ENCODE measurements at places on chromosomes 3 and 15.
A peak's percentile ranks its signal among the peaks of the same experiment; 100 is the strongest.

- DNase-seq, result no peak
Measured at GRCh38 chr3:191762323-191762960, 301.5 kb downstream of the PYDC2 start.

DNA sequence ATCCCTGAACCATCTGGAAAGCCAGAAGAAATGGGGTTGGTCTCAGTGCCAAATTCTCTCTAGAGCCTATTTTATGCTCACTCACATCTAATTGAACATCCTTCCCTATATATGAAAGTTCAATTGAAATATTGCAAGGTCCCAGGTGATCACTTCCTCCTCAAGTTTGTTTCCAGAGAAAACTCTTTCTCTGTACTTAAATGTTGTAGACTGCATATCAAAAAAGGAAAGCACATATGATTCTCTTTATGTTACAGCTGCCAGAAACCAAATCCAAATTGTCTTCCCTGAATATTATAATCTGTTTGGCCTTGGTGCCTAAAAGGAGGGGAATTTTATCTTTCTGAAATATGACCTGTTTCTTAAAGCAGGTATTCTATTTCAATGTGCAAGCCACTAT lies 93.3 kb downstream of the SHOX2 start:
- DNase-seq, result no peak

- DNase-seq, result no peak
Measured at GRCh38 chr15:65785151-65785550, 6.9 kb downstream of the DENND4A start.

GRCh38 chr3:195182470-195182795 lies 88.5 kb downstream of the XXYLT1 start:
- DNase-seq, result no peak

DNA sequence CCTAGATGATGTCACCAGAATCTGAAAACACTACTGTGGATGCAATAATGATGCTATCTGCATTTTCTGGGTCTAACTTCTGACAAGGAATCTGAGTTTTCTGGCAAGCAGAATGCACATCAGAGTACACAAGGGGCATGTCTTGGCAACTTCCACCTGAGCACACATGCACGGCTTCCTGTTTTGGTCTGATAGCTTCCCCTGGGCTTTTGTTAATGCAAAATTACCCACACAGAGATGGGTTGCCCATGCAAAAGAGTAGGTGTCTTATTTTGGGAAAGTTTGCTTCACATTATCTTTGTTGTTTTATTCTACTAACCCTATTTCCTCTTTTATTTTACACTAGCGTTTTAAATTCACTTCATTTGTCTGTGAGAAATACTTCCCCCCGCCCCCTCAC lies 74.2 kb upstream of the SATB1 start:
- DNase-seq, result no peak

GRCh38 chr15:44670087-44670950 lies 6.9 kb upstream of the SPG11 start:
- no peak for DNase-seq

DNA sequence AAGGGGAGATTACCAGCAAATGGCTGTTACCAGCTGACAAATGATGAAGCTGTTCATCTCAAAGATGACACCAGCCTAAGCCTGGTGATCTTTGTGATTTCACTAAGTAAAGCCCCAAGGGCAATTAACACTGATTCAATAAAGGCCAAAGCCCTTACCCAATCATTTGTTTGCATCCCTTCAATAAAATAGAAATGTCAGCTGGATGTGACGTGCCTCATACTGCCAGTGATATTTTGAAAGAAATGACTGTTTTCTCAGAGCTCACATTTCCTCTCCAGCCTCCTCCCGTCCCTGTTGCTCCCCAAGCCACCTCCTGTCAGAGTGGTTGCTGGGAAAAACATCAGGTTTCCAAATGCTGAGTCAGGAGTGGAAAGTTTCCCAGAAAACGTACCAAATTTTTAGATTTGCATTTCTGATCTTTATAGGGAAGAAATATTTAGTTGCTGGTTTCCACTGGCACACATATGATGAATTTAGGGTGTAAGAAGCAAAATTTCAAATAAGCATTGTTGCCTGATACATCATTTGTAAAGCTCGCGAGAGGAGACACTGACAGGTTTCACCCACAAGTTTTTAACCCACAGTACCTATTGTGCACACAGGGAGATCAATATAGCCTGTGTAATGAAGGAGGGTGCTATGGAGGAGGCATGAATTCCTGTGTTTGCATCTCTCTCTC lies 21.0 kb downstream of the C2CD4A start:
- DNase-seq, result no peak

DNA sequence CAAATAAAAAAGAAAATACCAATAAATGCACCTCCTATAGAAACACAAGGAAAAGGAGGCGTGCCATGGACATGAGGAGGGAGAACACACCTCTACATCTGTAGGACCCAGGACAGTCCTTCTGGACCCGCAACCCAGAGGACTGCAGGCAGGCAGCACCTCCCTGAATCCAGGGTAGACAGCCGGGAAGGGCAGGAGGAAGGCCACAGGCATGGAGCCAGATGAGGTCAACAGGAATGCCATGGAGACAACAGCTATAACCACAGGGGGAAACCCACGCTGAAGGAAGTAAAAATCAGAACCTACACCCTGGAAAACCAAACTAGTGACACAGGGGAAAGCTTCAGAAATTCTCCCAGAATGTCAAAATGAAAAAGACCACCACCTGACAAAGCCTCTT lies 248.8 kb upstream of the NSMCE3 start:
- no peak for DNase-seq

DNA sequence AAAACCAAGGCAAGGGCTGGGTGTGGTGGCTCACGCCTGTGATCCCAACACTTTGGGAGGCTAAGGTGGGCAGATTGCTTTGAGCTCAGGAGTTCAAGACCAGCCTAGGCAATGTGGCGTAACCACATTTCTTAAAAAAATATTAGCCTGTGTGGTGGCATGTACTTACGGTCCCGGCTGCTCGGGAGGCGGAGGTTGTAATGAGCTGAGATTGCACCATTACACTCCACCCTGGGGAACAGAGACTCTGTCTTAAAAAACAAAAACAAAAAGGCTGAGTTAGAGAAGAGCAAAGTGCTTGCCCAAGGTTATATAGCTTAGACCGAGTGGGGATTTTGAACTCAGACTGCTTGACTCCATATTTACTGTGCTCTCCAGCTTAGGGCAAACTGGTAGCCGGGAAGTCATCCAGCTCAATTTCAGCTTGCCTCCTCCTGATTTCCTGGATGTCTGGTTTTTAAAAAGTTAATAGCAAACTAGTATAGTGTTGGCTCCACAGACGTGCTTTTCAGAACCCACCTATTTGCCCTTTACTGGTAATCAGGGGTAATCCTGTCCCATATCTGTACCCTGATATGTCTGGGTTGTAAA lies 138.9 kb downstream of the CACNA1D start:
- DNase-seq, result no peak

DNA sequence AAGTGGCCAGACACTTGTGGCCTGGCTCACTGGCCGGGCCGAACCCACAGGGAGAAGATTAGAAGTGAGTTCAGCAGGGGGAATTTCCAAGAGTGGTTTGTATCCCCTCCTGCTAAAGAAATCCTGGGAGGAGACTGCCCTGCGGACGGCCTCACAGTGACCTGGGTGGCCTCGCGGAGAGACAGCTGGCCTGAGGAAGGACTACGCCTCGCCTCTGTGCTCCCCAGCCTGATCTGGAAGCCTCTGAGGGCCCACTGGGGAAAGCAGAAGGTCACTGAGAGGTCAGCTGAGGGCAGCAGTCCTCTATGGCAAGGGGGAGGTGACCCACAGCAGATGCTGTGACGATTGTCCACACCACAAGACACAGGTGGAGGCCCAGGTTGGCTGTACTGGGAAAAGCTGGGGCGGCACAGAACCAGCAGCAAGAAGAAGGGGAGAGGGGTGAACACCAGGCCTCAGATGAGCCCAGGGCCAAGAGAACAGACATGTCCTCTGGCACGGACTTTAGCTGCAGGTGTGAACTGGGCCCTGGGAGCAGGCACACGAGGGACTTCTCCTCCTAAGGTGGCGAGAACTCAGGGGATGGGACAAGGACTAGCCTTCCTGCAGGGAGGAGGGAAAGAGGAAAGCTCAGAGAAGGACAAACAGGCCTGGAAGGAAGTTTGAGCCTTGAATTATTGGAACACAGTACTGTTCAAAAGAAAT lies 37.2 kb upstream of the DLG1 start:
- DNase-seq, result no peak

GRCh38 chr3:165195241-165195639 lies 944 bp downstream of the SLITRK3 start:
- no peak for DNase-seq

DNA sequence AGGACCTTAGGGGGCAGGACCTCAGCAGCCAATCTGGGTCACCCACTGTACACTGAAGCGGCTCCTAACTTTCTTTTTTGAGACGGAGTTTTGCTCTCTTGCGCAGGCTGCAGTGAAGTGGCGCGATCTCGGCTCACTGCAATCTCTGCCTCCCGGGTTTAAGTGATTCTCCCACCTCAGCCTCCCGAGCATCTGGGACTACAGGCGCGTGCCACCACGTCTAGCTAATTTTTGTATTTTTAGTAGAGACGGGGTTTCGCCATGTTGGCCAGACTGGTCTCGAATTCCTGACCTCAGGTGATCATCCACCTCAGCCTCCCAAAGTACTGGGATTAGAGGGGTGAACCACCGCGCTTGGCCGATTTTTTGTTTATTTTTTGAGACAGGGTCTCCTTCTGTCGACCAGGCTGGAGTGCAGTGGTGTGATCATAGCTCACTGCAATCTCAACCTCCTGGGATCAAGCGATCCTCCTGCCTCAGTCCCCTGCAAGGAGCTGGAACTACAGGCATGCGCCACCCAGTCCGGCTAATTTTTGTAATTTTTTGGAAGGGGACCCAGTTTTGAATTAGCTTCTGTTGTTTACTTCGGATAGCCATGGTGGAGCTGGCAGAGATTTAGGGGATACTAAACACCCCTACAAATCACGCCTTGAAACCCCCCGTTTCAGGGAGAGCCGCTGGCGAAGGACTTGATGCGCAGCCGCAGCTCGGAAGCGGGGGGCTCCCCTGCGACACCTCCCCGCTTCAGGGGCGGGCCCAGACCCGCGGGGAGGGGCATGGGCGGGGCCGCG lies 1.5 kb upstream of the CLK3 start:
- DNase-seq, result peak; percentile 92

GRCh38 chr3:173066044-173067004 lies 74.7 kb downstream of the SPATA16 start:
- DNase-seq, result no peak
